ENCODE measurements at places on chromosomes 7 and 10.

GRCh38 chr10:119084896-119085295 lies 4.3 kb upstream of the EIF3A start:
- no peak for DNase-seq

GRCh38 chr10:132439025-132439388 lies 42.0 kb downstream of the PWWP2B start:
- no peak for DNase-seq

DNA sequence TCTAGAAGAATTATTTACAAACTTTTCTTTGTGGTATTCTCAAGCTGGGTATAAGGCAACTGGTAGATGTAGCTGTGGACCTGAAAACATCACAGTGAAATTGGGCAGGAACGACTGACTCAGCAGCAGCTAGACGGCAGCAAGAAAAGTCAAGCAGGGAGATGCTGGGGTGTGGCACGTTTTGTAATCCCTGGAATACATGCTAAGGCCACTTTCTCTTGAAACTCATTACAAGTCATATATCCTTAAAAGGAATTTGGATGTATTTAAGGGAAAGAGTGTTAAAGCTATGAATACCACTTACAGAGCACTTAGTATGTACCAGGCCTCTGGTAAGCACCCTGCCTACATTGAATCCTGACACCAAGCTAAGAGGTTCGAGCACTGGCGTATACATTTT lies 17.4 kb downstream of the BEND7 start:
- DNase-seq: no peak

GRCh38 chr10:103600325-103600724 lies 106.8 kb downstream of the NEURL1 start:
- no peak for DNase-seq

- DNase-seq: no peak
Measured at GRCh38 chr7:132059141-132059540, 502.7 kb upstream of the PODXL start.

DNA sequence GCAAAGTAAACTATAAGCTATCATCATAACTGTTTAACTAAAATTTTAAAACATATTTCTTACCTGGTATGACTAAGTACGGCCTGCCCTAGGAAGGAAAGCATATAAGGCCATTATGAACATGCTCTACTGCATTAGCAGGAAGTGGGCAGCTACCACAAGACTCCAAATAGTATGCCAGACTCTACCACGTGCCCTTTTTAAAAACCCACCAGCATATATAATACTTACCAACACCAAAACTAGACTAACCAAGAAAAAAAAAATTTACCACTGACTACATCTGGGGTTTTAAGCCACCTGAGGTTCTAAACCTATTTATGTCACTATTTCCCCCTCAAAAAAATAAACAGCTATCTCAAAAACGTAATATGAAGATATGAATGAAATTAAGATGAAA lies 30.1 kb downstream of the NUDCD3 start:
- no peak for DNase-seq

DNA sequence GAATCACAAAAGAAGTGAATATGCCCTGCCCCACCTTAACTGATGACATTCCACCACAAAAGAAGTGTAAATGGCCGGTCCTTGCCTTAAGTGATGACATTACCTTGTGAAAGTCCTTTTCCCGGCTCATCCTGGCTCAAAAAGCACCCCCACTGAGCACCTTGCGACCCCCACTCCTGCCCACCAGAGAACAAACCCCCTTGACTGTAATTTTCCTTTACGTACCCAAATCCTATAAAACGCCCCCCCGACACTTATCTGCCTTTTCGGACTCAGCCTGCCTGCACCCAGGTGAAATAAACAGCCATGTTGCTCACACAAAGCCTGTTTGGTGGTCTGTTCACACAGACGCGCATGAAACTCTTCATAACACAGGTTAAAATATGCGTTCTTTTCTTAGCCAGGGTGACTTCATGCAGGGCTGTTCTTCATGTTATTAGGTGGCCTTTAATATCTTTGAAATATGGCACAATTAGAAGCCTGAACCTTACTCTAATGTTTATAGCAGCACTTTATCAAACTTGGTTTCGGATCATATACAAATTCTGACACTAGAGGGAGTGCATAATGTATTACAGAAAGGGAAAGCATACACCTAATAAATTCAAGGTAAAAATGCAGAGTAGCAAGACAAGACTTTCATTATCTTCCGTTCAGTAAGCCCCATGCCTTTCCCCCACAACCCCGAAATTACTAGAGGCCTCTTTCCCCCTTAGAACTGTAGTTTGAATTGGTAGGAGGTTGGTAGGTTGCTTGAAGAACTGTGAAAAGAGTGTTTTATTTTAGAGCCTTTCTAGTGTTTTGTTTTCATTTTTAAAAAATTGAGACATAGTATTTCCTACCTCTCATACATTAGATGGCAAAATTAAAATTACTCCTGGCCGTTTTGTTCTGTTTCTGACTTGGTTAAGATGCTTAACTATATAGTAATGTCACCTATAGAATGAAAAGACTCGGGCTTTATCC lies 117.9 kb downstream of the NPY start:
- DNase-seq: no peak

GRCh38 chr7:102188746-102189145 lies 97.9 kb upstream of the SH2B2 start:
- no peak for DNase-seq

GRCh38 chr7:14859267-14859666 lies 43.3 kb downstream of the DGKB start:
- no peak for DNase-seq

DNA sequence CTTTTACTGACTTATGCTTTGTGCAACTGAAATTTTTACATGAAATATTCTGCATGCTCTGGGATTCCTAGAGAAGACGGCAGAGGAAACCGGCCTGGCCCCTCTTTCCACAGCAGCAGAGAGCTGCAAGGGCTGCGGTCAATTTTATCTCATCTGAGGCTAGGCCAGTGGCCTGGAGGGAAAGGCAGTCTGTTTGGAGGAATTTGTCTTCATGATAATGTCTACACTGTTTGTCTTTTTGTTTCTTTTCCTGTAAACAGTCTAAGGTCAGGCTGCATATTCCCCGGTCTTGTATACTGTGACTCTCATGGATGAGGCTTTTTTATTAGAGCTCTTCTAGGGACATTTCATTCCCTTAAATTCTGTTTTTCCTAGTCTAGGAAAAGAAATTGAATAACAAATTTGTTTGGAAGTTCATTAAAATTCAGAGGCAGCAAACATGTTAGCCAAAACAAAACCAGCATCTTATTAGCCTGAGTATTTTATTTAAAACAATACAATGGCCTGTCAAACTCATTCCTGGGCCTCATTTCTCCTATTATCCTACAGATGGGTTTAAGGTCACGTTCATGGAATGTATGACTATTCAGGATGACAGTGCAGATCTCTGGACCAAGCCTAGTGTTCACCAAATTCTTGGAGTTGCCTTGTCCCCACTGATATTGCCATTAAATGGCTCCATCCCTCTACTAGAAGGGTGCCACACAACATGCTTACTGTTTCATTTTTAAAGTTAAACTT lies 26.4 kb downstream of the LAMB4 start:
- DNase-seq: no peak

- DNase-seq: no peak
Measured at GRCh38 chr7:67716729-67717128, 720.1 kb downstream of the TYW1 start.

GRCh38 chr10:35135861-35136260 lies 9.2 kb downstream of the CREM start:
- no peak for DNase-seq

GRCh38 chr7:139799586-139799985 lies 21.8 kb upstream of the HIPK2 start:
- peak; percentile 33 for DNase-seq

- no peak for DNase-seq
Measured at GRCh38 chr10:86265236-86265894, 101.2 kb downstream of the GRID1 start.

GRCh38 chr7:12827920-12828319 lies 140.5 kb downstream of the ARL4A start:
- DNase-seq: no peak

GRCh38 chr7:152351168-152351567 lies 84.6 kb downstream of the KMT2C start:
- no peak for DNase-seq

GRCh38 chr7:7570584-7570983 lies 3.9 kb downstream of the MIOS start:
- no peak for DNase-seq

DNA sequence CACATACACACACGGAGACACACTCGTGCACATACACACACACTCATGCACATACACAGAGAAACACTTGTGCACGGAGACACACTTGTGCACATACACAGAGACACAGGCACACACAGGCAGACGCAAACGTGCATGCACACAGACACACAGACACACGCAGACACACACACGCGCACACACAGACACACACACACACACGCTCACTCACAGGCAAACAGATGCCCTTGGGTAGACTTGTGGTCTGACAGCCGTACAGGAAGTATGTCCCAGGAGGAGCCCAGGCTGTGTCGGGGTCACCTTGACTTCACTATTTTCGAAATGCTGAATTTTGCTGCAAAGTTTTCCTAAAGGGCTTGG lies 538.0 kb downstream of the DNAJB6 start:
- no peak for DNase-seq

GRCh38 chr7:86158111-86158510 lies 485.6 kb upstream of the GRM3 start:
- no peak for DNase-seq

DNA sequence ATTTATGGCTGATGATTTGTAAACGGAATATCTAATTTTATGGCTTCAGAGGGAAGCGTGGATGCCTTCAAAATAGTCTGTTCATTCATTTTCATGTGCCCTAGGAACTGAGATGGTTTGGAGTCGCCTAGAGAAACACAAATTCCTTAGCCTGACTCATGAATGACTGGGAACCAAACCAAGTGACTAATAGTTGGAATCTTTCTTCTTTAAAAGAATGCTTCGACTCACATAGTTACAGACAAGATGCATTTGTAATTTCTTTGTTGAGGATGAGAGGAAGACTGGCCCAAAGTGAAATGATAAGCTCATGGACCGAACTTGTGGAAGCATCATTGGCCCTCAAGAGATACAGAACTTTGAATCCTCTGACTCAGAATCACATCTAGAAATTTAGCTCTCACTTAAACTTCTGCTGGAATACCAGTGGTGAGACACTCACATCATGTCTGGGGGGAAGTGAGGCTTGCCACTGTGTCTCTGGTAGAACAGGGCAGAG lies 1107.2 kb downstream of the NRG3 start:
- no peak for DNase-seq

DNA sequence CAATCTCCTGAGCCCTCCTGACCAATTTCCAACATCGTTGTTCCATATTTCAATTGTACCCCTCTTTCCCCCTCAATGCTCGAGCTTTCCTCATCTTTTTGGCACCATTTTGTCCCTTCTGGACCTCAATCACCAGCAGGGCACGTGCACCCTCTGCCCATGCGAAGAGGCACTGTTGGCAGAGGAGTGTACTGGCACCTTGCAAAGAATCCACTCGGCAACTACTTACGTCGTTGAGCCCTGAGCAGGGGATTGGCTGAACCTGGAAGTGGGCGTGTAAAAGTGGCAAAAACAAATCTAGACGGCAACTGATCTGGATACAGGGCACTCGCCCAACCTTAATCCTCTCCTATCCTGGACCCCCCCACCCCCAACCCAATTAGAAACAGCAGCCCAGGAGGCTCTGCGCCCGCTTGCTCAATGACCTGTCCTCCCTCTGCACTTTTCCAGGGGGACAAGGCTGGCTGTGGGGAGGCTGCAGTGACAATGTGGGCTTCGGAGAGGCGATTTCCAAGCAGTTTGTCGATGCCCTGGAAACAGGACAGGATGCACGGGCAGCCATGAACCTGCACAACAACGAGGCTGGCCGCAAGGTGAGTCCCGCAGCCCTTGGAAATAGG lies 18.8 kb downstream of the WNT8B start:
- no peak for DNase-seq

DNA sequence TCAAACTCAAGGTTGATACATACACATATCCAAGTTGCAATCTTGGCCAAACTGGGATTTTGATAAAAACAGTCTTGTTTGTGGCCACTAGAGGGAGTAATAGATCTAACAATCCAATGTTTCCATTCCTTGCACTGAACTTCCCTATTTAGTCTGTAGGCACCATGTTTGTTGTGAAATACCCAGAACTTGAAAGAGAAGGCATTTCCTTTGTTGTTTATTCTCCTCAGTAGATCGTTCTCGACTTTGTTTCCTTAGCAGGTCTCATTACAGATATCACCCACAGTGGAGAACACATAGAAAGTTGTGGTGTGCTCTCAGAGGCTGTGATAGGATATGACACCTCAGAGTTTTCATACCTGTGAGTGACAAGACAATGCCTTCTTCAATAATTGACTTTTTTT lies 70.3 kb upstream of the MXI1 start:
- peak; percentile 78 for DNase-seq

DNA sequence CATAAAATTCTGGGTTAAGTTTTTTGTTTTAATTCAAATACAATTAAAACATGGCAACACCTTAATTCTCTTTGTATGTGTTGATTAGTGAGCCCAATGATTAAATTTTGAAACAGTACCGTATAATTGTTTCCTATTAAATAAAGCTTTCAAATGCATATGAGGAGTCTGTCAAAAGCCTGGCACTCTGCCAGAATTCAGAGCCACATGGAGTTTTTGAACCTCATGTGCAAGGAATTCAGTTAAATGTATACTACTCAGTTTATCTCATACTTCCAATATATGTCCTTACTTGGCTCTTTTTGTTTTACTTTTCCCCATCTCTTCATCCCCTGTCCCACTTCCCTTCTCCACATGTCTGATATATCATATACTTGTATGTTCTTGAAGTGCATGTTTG lies 165.6 kb upstream of the FAM3C start:
- no peak for DNase-seq

- DNase-seq: no peak
Measured at GRCh38 chr7:28005075-28005846, 175.3 kb downstream of the JAZF1 start.

- no peak for DNase-seq
Measured at GRCh38 chr7:151896486-151896885, 19.6 kb upstream of the PRKAG2 start.

- DNase-seq: no peak
Measured at GRCh38 chr7:92460109-92460508, 12.8 kb downstream of the GATAD1 start.

DNA sequence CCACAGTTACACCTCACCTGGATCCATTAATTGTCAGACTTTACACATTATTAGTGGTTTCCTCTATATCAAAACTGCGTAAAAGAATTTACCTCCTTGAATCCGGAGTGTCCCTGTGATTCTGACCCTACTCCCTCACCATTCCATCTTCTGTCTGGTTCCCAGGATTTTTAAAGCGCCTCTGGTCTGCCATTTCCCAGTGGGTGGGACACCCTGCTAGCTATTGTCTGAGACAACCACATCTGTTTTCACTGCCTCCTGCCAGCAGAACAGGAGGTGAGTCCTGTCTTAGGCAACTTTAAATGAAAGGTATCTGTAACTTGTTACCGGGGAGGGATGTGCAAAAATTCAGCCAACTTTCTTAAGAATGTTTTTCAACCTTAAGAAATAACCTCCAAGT lies 2.3 kb downstream of the MACROH2A2 start:
- DNase-seq: no peak
